ENCODE measurements at places on chromosomes 7 and 10.

DNA sequence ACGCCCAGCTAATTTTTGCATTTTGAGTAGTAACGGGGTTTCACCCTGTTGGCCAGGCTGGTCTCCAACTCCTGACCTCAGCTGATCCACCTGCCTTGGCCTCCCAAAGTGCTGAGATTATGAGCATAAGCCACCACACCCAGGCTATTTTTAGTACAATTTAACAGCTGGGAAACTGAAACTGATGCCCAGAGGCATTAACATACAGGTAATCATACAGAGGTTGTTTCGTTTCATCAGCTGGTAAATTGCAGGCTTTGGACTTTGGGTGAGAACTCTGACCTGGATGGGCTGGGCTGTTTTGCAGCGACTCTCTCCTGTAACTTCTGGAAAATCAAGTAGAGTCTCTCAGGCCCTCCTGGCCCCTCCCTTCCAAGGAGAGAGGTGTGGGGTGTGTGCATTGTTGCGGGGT is 6.2 kb upstream of the ACHE start:
- DNase-seq = no peak

DNA sequence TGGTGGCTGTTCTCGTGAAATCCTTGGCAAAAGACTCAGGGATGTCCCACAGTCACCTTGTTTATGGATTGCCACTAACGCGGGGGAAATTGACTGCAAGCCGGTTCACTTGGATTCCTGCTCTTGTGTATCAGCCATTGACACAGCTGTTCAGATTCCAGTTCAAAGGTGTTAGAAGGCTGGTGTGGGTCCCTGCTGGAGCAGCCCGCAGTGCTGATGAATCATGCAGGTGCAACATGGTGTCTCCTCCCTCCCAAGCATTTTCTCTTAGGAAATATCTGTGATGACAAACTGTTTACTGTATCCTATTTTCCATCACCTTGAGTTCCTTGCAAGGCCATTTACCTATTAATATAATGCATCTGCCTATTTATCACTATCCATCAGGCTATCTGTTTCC is 170.1 kb downstream of the GATA3 start:
- no peak for DNase-seq

DNA sequence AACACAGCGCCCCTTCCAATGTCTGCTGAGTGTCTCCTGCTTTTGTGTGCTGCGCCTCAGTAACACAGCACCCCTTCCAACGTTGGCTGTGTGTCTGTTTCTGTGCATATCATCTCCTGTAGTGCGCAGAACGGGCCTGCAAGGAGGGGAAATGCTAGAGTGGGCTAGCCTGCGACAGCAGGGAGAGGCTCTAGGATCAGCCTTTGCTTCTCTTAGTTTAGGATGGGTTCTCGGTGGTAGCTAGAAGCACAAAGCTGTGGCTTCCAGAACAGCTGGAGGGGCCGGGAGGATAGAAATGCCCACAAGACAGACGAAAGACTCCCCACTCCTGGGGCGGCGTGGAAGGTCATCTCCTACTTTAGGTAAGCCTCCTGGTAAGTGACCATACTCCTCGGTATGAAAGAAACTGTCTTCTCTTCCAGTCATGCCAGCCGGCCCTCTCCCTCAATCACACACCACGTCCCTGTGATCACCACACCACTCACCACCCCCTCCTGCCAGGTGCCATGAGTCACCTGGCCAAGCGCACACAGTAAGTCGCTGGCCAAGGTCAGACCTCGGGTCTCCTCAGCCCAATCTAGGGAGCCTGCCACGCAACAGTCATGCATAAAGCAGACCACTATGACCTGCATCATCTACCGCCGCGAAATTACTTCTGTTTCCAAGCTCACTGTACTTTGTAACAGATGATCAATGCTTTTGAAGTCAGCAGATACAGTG is 4.8 kb downstream of the PITRM1 start:
- DNase-seq = no peak

DNA sequence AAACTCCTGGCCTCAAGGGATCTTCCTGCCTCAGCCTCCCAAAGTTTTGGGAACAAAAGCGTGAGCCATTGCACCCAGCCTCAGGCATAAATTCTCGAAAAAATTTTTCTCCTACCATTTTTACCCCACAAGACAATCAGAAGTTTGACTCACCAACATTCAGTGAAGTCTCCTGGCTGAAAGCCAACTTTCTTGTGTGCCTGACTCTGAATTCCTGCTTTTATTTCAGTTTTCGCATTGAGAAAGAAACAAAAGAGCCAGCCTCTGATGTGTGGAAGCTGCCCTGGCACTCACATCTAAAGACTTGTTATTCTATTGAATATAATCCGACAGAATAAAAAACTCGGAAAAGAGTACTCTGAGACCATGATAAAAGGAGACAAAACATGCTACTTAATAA is 402.9 kb downstream of the MAGI2 start:
- DNase-seq = peak; percentile 26

DNA sequence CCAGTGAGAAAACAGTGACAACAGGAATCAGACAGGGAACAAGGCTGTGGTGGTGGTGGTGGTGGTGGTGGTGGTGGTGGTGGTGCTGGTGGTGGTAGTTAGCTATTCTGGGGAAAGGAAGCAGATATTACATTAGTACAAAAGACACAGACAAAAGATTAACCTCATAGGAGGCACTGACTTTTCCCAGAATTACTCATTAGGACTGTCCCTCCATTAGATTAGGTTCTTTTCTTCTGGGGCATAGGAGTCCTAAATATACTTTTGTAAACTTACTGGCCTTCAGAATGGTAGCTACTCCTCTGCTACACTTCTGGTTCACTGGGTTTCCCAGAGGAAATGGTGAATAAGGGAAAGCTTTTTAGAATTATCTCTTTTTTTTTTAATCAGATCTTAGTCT is 156.6 kb upstream of the SEMA3D start:
- DNase-seq = no peak

- no peak for DNase-seq
Observed at GRCh38 chr10:63630931-63631680, 109.9 kb downstream of the REEP3 start.

DNA sequence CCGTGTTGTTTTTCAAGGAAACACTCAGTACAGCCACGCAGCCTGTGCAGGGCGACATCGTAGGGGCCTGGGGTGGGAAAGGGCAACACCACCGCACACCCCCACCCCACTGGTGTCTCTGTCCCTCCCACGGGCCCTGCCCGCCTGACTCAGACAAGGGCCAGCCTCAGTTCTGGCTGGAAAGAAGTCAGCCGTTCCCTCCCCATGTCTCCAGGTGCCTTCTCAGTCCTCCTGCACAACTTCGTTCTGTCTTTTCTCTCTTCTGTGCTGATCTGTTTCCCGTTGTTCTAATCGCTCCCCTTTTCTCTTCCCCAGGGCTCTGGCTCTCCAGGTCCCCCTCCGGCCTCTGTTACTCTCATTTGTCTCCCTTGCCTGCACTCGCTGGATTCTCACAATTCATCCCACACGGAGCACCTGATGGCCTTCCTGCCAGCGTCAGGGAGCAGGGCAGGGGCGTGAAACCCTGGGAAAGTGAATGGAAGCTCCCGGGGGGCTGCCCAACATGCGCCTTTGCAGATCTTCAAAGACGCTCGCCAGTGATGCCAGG is 97.7 kb downstream of the WDR37 start:
- no peak for DNase-seq

- no peak for DNase-seq
Observed at GRCh38 chr7:141359740-141360415, 191.3 kb upstream of the AGK start.

- no peak for DNase-seq
Observed at GRCh38 chr7:45470031-45470430, 104.1 kb upstream of the ADCY1 start.

DNA sequence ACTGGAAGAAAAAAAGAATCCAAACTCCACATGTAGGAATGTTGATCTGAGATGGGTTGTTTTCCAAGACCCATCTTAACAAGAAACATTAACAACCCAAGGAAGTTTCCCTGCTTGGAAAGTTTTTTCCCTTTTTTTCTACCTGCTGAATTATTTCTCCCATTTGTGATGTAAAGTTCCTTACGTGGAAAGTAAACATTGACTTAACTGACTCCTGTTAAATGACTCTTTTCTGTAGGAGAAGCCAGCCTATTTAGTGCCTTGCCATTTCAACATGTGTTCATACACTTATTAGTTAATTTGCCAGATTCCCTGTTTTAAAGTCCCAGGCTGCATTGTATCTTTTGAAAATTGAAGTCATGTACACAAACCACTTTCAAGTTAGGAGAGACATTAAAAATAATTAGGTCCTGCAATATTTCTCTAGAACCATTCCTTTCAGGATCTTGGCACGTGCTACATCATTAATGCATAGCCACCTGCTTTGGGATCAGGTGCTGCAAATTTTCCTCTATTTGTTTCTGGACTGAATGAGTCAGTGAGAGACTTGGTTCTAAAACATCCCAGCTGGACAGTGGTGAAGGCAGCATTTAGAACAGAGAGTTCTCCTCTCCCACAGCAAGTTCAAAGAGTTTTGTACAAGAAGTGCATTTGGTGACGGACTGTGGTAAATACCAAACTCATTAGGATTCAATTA is 698.5 kb downstream of the SUGCT start:
- DNase-seq = no peak

DNA sequence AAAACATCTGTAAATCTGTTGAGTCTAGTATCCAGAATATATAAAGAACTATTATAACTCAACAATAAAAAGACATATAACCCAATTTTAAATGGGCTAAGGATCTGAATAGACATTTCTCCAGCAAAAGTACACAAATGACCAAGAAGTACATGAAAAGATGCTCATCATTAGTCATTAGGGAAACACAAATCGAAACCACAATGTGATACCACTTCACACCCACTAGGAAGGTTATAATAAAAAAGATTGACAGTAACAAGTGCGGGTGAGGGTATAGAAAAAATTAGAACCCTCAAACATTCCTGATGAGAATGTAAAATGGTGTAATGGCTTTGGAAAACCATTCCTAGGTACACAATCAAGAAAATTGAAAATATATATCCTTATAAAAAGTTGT is 4.1 kb downstream of the XPNPEP1 start:
- DNase-seq = no peak
